ENCODE measurements at places on chromosomes 2 and 18.

- DNase-seq = no peak
- H3K4me3 ChIP-seq = no peak overlapping the region
- no peaks in the 10 kb centered on the region for H3K4me1 ChIP-seq
- no peaks in the 10 kb centered on the region for H3K36me3 ChIP-seq
Measured at GRCh38 chr18:56107821-56108477, 520.0 kb upstream of the TCF4 start.

GRCh38 chr2:100571668-100572067, 8.9 kb downstream of the PDCL3 start:
- peaks cover 22% of the 10 kb centered on the region for H3K36me3 ChIP-seq
- H3K27ac ChIP-seq = no peak overlapping the region
- no peak for DNase-seq
- H3K27me3 ChIP-seq = no peaks in the 10 kb centered on the region
- no peaks in the 10 kb centered on the region for H3K4me1 ChIP-seq

GRCh38 chr2:226159875-226160479, 639.6 kb downstream of the IRS1 start:
- H3K36me3 ChIP-seq = no peaks in the 10 kb centered on the region
- DNase-seq = no peak
- no peak overlapping the region for H3K27ac ChIP-seq

DNA sequence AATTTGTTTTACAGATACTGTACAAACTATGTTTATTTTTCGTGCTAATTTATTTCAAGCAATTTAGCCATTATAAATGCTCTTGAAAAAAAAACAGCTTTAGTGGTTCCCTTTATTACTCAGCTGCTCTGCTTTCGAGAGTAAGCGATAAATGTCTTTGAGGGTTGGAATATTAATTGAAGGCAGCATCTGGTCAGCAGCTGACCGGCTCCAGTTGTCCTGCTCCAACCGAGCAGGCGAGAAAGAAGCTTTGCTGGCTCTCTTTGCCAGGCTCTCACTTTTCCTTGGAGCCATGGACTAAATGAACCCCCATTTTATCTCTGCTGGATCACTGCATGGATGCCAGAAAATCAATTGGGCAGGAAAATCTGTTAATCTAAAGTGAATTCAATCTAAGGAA, 147.4 kb downstream of the LNPK start:
- H3K4me1 ChIP-seq = peaks cover 4% of the 10 kb centered on the region
- H3K4me3 ChIP-seq = no peak overlapping the region
- no peaks in the 10 kb centered on the region for H3K27me3 ChIP-seq
- no peak overlapping the region for H3K27ac ChIP-seq

GRCh38 chr2:238143239-238143951, 4.9 kb downstream of the KLHL30 start:
- H3K27ac ChIP-seq = no peak overlapping the region
- H3K4me3 ChIP-seq = no peak overlapping the region
- no peak for DNase-seq
- H3K4me1 ChIP-seq = peaks cover 10% of the 10 kb centered on the region
- no peaks in the 10 kb centered on the region for H3K27me3 ChIP-seq

- H3K27me3 ChIP-seq = no peaks in the 10 kb centered on the region
- H3K4me3 ChIP-seq = no peak overlapping the region
- H3K27ac ChIP-seq = no peak overlapping the region
- H3K4me1 ChIP-seq = peaks cover 3% of the 10 kb centered on the region
- no peaks in the 10 kb centered on the region for H3K36me3 ChIP-seq
Measured at GRCh38 chr2:186883666-186884065, 34.7 kb upstream of the ZSWIM2 start.

GRCh38 chr2:207729465-207729998, 18.1 kb downstream of the CCNYL1 start:
- H3K27ac ChIP-seq = no peak overlapping the region
- no peaks in the 10 kb centered on the region for H3K36me3 ChIP-seq
- no peaks in the 10 kb centered on the region for H3K4me1 ChIP-seq
- H3K4me3 ChIP-seq = no peak overlapping the region
- H3K27me3 ChIP-seq = no peaks in the 10 kb centered on the region
- no peak for DNase-seq

GRCh38 chr18:74996055-74996454, 212.9 kb downstream of the PTGR3 start:
- no peak overlapping the region for H3K27ac ChIP-seq
- no peaks in the 10 kb centered on the region for H3K4me1 ChIP-seq
- DNase-seq = no peak
- H3K4me3 ChIP-seq = no peak overlapping the region
- no peaks in the 10 kb centered on the region for H3K36me3 ChIP-seq

GRCh38 chr18:56910237-56910636, 236.7 kb upstream of the BOD1L2 start:
- H3K36me3 ChIP-seq = no peaks in the 10 kb centered on the region
- H3K27me3 ChIP-seq = no peaks in the 10 kb centered on the region
- no peak for DNase-seq
- H3K27ac ChIP-seq = no peak overlapping the region
- no peak overlapping the region for H3K4me3 ChIP-seq
- H3K4me1 ChIP-seq = no peaks in the 10 kb centered on the region

GRCh38 chr2:68837164-68837860, 33.9 kb downstream of the BMP10 start:
- no peak overlapping the region for H3K4me3 ChIP-seq
- no peaks in the 10 kb centered on the region for H3K27me3 ChIP-seq
- DNase-seq = peak; percentile 86
- no peaks in the 10 kb centered on the region for H3K36me3 ChIP-seq

GRCh38 chr2:106095478-106096298, 98.4 kb downstream of the UXS1 start:
- peaks cover 42% of the 10 kb centered on the region for H3K36me3 ChIP-seq
- DNase-seq = no peak
- no peaks in the 10 kb centered on the region for H3K4me1 ChIP-seq
- no peak overlapping the region for H3K4me3 ChIP-seq

DNA sequence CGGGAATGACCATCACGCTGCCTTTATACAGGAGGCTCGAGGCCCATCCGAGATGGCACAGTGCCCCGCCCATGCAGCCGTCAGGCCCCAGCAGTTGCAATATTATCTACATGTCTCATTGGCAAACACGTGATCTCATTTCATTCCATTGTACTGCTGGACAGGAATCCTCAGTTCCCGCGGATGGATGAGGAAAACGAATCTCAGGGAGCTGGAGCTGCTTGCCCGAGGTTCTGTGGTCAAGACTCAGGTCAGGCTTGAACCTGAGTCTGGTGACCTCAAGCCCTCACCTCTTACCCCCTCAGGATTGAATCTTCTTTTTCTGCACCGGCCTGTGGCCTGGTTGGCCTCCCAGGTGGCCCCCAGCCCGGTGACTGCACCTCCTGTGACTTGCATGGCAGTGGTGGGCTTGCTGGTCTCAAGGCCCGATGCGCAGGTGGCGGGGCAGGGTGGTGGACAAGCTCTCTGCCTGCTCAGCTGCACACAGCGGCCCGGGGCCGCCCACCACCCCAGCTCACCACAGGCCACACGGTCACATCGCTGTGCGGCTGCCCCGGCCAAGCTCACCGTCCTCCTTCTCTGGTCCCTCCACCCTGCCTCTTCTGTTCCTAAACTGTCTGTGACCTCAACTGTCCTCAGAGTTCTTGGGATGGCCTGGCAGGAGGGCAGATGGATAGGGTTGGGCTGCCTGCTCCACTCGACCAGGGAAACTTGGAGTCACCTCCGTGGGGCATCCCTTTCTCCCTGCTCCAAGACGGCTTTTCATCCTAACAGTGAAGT, 52.0 kb upstream of the HS6ST1 start:
- H3K27ac ChIP-seq = no peak overlapping the region
- H3K4me3 ChIP-seq = no peak overlapping the region
- peaks cover 34% of the 10 kb centered on the region for H3K4me1 ChIP-seq
- no peak for DNase-seq

- no peaks in the 10 kb centered on the region for H3K27me3 ChIP-seq
- no peaks in the 10 kb centered on the region for H3K36me3 ChIP-seq
- no peak for DNase-seq
Measured at GRCh38 chr2:81077396-81077795, 772.8 kb upstream of the LRRTM1 start.

GRCh38 chr2:12289120-12289802, 427.5 kb upstream of the TRIB2 start:
- no peaks in the 10 kb centered on the region for H3K36me3 ChIP-seq
- peaks cover 16% of the 10 kb centered on the region for H3K4me1 ChIP-seq
- peak overlapping the region; percentile 52 for H3K27ac ChIP-seq

GRCh38 chr2:199987586-199987985, 32.2 kb downstream of the MAIP1 start:
- H3K27me3 ChIP-seq = no peaks in the 10 kb centered on the region
- no peak overlapping the region for H3K27ac ChIP-seq
- H3K4me3 ChIP-seq = no peak overlapping the region
- H3K4me1 ChIP-seq = no peaks in the 10 kb centered on the region
- no peaks in the 10 kb centered on the region for H3K36me3 ChIP-seq

- H3K36me3 ChIP-seq = peaks cover 22% of the 10 kb centered on the region
- H3K27ac ChIP-seq = no peak overlapping the region
- no peak overlapping the region for H3K4me3 ChIP-seq
- no peaks in the 10 kb centered on the region for H3K27me3 ChIP-seq
- no peak for DNase-seq
Measured at GRCh38 chr2:128271597-128271910, 47.1 kb downstream of the HS6ST1 start.

- H3K27ac ChIP-seq = no peak overlapping the region
- H3K4me1 ChIP-seq = peaks cover 6% of the 10 kb centered on the region
- no peaks in the 10 kb centered on the region for H3K36me3 ChIP-seq
- DNase-seq = peak; percentile 18
Measured at GRCh38 chr18:78643004-78643403, 336.6 kb upstream of the SALL3 start.

DNA sequence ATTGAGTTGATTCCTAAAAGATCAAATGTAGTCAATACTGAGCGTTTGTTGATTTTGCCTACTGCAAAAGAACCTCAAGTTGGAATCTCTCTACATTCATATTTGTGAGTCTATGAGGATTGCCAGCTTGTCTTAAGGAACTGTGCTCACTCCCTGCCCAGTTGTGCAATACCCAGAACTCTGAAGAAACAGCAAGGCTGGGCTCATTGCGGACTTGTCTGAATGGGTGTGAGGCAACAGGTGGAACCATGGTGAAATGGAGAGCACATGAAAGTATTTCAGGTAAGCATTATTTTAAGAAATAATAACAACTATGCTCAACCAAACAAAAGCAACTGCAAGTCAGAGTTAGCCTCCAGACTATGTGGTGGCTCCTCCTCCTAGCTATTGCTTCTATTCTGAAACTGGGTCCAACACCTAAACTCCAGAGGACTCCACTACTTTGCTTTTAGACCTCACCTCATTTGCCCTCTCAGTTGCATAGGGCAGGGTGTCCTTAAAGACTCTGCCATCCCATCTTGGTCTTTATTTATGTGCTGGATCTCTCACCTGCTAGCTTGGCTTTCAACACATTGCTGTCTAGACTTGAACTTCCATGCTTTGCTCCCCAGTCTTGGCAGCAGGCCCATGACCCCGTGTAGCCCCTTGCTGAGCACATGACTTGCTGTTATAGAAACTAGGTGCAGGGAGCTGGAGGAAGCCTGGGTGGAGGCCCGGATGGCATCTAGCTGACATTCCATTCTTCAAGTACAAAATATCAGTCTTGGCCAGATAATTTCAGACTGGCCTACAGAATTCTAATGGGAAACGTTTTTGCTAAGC, 94.8 kb upstream of the ARL5A start:
- H3K4me3 ChIP-seq = no peak overlapping the region
- no peaks in the 10 kb centered on the region for H3K27me3 ChIP-seq
- no peaks in the 10 kb centered on the region for H3K4me1 ChIP-seq
- DNase-seq = peak; percentile 80
- no peaks in the 10 kb centered on the region for H3K36me3 ChIP-seq

DNA sequence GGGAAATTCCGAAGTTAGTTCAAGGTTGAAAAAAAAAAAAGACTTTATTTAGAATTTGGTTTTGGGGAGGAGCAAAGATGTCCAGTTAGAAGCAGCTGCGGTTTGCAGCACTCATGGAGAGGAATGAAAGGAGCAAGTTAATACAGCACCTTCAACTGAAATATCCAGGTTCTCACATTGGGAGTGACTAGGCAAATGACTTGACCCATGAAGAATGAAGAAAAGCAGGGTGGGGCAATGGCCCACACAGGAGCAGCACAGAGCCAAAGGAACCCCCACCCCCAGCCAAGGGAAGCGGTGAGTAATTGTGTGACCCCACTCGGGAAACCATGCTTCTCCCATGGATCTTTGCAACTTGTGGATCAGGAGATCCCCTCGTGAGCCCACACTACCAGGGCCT, 32.8 kb downstream of the ZNF892 start:
- no peak overlapping the region for H3K27ac ChIP-seq
- H3K4me3 ChIP-seq = no peak overlapping the region
- H3K36me3 ChIP-seq = no peaks in the 10 kb centered on the region

Data from trophoblast cell (in vitro differentiated cells and primary cell).